ENCODE measurements at places on chromosomes 13 and 19.

DNA sequence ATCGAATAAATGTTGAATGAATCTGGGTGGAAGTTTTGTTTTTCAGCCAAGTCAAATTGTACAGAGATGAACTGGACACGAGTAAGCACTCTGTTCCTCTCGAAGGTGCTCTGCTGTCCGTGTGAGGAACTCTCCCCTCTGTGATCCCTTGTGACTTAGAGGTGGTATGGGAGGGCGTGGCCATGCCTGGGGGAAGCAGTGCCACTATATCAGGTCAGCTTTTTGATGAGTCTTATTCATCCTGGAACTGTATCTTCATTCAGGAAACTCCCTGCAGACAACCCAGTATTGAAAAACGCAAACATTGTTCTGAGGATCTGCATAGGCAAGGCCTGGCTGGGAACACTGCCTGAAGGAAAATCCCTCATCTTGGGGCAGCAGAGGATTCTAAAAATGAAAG is 45.7 kb upstream of the FLT1 start:
- no peak for DNase-seq

GRCh38 chr13:44219577-44220548 is 153.8 kb upstream of the SERP2 start:
- no peak for DNase-seq

GRCh38 chr19:45954156-45954555 is 19.5 kb downstream of the NOVA2 start:
- no peak for DNase-seq

DNA sequence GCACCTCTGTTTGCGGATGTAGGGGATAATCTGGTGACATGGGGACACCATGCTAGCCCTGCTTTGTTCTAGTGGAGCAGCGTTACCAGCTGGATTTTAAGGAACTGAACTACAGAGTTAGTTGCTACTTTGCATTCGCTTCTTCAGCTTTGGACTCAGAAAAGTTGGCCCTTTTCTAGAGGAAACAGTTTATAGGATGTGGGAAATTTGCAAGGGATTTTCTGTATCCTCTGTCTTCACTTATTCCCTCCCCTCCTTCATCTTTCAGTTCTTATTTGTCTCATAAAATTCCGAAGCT is 2.1 kb downstream of the GATAD2A start:
- DNase-seq, result no peak

DNA sequence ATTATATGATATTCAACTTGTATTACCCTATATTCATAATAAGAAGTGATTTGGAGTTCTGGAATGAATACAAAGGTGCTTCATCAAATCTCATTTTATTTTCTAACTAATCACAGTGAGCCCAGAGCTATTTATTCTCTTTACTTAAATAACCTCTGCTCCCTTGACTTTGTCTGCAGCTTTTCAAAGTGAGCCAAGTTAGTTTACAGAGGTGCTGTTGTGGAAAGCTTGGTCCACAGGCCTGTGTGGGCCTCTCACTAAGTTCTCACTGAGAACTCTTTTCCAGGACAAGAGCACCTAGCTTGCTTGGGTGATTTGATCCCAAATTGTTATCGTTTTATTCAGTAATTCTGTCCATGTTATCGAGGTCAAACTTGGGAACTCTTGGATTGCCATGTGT is 319.3 kb downstream of the RFC3 start:
- no peak for DNase-seq

DNA sequence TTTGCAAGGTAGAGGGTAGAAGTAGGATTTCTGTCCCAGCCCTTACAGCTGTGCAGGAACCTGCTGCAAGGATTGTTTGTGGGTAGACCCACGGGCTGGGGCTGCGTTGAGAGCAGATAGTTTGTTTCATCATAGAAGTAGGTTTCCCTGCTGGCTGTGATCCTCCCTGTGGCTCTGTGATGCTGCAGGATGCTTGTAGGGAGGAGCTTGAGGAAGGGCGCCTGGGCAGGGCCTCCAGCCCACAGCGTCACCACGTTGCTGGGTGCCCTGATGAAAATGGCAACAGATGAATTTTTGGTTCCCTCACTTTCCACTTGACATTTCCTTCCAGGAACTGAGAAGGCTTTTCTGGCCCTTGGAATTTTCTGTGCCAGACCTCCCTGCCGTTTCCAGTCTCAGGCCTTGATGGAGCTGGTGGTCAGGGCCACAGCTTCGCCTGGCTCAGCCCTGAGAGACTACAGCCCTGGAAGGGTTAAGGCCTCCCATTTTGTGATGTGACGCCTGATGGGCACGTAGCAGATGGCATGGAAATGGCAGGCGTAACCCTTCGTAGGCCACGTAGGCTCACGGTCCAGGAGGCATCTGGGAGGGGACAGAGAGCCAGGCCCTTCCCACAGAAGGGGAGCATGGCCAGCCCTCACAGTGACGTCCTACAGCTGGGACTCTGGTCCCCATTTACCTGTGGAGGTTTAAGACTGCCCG is 42.2 kb downstream of the GATAD2A start:
- DNase-seq, result peak; percentile 55

GRCh38 chr19:57746580-57747471 is at the start of gene ZNF776:
Gene ZNF776, plus strand, starts transcription at chr19:57746815. Its CDS starts 244 bp downstream, at chr19:57747059.
- DNase-seq, result peak; percentile 82

- peak; percentile 61 for DNase-seq
Observed at GRCh38 chr13:20495087-20496023, 30.3 kb downstream of the CRYL1 start.

DNA sequence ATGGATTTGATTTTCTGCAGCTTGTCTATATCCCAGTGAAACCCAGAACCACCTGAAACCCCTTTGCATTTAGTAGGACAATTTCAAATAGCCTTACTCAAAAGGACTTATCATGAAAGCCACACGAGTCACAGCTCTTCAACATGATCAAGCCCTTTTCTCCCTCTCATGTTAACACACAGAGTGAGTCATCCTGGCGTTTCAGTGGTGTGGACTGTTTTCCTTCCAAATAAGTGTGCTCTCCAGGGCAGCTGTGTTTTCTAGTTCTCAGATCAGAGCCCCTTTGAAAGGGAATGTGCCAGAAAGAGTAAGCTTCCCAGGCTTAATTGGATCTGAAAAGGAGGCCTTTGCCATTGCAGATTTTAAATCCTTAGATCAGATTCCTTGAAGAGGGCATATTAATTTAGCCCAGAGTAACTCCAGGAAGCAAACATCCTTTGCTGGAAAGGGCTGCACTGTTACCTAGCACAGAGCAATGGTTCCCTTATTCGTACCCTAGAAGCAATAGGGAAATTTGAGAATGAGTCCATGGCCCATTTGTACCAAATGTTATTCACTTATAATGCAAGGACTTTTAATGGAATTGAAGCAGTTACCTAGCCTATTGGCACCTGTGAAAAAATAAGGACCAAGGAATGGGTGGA is 51.3 kb downstream of the ERICH6B start:
- no peak for DNase-seq

DNA sequence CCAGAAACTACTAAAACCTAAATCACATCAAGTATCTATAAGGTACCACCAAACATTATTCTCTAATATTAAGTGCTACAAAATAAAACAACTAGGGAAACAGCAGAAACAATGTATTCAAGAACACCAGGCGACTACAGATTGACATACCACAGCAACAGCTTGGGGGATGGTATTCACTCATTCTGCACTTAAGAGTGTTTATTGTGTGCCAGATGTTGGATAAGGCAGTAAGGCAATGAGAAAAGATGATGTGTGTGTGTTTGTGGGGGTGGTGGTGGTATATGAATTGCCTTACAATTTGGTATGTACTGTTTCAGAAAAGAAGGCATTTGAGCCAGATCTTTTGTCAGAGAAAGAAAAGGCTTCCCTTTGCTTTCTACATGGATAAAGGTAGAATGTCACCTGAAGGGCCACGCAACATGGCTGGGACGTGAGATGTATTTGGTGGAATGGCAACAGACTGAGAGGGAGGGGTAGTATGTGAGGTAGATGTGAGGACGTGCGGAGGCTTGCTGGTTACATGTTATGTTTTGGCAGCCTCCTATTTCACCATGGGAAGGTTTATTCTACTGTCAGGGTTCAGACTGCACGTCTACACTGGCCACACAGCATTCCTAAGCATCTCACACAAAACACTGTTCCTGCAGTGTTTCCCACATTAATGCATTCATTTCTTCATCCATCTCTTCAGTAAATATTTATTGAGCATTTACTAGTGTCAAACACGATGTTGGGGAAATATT is 300.7 kb downstream of the KLF12 start:
- no peak for DNase-seq

GRCh38 chr19:40584007-40584406 is 7.3 kb downstream of the SHKBP1 start:
- DNase-seq, result no peak

GRCh38 chr13:113550453-113550852 is 34.1 kb upstream of the TFDP1 start:
- no peak for DNase-seq

DNA sequence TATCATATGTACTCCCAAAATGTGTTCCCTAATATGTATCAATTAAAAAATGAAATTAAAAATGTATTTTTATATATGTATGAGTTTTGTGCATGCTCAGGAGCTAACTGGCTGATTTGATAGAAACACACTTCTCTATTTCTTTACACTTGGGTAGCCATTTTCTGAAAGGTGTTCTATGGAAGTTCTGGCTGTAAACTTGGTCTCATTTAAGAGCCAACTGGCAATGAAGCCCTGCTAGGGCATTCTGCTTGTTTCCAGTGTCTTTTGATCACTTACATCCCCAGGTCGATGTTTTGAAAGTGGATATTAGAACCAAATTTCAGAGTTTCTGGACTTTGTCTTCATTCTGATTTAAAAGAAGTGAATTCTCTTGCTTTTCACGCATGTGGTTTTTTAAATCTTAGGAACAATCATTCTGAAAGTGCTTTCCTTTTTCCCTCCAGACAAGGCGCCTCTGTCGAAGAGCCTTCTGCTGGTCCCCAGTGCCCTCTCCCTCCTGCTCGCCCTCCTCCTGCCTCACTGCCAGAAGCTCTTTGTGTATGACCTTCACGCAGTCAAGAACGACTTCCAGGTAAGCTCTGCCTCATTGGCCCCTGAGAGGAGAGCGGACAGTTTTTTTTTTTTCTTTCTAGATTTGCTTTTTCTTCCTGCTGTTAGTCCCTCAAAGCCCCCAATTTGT is 20.1 kb downstream of the GPR18 start:
- no peak for DNase-seq

DNA sequence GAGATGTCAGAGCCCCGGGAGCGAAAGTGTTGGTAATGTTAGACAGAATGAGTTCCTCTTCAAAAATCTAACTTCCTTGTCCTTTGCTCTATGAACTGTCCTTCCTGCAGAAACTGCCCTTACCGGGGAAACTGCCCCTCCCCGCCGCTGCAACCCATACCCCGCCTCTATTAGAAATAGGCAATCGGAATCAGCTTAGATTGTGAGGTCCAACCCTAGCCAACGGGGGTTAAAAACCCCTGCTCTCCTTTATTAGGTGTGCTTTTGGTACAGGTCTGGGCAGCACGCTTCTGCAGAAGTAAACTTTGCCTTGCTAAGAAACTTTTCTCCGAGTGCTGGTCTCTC is 11.5 kb upstream of the CAPNS1 start:
- no peak for DNase-seq

GRCh38 chr19:8174706-8175105 is 25.3 kb upstream of the FBN3 start:
- DNase-seq, result no peak

DNA sequence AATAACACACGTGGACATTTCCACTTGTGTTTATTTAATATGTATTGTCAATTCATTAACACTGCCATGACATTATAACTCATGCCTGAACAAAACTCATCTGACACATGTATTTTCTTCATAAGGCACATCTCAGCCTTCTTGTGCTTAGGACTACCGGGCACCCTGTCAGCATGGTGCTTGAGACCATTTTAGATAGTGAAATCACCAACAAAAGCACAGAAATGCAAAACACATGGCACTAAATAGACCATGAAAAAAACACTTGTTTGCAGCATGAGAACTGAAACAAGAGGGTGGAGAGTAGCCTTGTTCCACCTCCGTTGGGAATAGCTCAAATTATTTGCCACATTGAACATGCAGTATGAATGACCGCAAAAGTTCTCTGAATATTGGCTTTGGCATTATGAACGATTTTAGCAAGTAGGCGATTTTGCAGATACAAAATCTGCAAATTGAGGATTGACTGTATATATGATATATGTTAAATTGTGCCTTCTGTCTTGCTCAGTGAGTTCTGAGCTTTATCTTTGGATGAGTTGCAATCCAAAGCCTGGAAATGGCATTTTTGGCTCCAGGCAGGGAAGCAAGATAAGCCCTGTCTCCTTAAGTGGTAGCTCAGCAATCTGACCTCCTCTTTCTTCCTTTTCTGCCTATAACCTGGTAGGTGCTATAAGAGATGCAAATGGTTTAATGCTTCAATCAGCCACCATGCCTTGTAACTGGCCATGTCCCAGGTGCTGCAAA is 328.2 kb downstream of the HS6ST3 start:
- no peak for DNase-seq

DNA sequence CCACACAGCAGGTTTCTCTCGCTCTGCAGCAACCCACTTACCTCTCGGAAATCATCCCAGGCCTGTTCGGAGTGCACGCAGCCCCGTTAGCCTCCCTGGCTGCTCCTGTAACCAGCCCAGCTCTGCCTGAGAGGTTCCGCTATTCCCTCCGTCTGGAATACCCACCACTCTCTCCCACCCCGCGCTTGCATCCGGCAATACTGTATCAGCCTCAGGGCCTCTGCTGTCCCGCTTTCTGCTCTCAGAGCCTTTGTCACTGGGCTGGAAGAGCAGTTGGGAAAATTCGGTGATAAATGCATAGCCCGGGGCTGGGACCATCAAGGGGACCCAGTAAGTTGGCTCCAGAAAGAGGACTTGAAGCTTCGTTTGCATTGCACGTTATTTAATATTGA is 759 bp upstream of the TLE6 start:
- DNase-seq, result no peak

DNA sequence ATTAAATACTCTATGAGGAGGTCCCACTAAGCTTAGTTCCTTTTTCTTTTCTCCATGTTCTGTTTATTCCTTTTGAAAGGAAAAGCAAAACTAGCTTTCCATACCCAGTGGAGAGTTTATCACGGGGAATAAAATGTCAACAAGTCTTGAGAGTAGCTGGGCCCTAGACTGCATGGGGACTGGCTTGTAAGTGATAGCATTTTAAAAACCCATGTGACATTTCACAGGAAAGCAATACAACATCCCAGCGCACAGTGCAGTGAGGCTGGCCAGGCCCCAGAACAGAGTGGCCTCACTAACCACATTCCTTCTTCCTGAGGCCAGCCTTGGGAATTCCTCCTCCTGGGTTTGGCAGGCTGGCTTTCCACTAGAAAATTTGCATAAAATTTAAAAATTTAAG is 149.8 kb downstream of the DLEU7 start:
- no peak for DNase-seq

- no peak for DNase-seq
Observed at GRCh38 chr13:40228496-40228895, 437.9 kb downstream of the FOXO1 start.

All from immature natural killer cell (primary cell).